ENCODE measurements at places on chromosomes 4 and X.

GRCh38 chrX:2841537-2841936 is 12.8 kb downstream of the GYG2 start:
- no peak overlapping the region for H3K27ac ChIP-seq
- H3K27me3 ChIP-seq: no peaks in the 10 kb centered on the region
- H3K4me1 ChIP-seq: no peaks in the 10 kb centered on the region

GRCh38 chrX:21959362-21960051 is 19.0 kb downstream of the SMS start:
- peaks cover 10% of the 10 kb centered on the region for H3K4me1 ChIP-seq
- DNase-seq: no peak
- H3K27me3 ChIP-seq: no peaks in the 10 kb centered on the region
- no peak overlapping the region for H3K4me3 ChIP-seq
- H3K27ac ChIP-seq: no peak overlapping the region
- peaks cover 13% of the 10 kb centered on the region for H3K36me3 ChIP-seq

DNA sequence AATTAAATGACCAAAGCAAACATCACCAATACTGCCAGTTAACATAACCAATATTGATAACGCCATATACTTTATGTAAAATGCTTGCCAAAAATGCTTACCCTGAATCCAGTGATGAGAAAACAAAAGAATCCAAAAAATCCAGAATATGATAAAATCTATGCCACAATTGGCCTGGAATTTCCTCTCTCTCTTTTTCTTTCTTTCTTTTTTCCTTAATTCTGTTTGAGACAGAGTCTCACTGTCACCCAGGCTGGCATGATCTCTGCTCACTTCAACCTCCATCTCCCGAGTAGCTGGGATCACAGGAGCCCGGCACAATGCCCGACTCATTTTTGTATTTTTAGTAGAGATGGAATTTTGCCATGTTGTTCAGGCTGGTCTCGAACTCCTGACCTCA is 9.8 kb upstream of the SLC7A11 start:
- peaks cover 5% of the 10 kb centered on the region for H3K36me3 ChIP-seq
- no peaks in the 10 kb centered on the region for H3K4me1 ChIP-seq
- H3K4me3 ChIP-seq: no peak overlapping the region
- no peak for DNase-seq

DNA sequence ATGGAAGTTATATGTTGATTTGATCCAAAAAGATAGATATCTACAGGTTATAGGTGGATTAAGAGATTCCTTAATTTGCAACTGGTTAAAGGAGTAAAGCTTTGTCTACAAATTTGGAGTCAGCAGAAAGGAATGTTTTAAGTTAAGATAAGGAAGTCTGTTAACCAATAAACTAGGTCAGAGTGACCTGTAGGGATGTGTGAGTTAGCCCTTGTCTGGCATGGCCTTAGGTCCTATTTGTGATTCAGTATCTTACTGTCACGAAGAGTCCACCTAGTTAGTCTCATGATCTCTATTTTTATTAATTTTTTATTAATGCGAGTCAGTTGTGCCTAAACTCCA is 230.8 kb downstream of the INPP4B start:
- no peaks in the 10 kb centered on the region for H3K4me1 ChIP-seq
- H3K36me3 ChIP-seq: no peaks in the 10 kb centered on the region
- H3K27me3 ChIP-seq: no peaks in the 10 kb centered on the region
- DNase-seq: no peak

DNA sequence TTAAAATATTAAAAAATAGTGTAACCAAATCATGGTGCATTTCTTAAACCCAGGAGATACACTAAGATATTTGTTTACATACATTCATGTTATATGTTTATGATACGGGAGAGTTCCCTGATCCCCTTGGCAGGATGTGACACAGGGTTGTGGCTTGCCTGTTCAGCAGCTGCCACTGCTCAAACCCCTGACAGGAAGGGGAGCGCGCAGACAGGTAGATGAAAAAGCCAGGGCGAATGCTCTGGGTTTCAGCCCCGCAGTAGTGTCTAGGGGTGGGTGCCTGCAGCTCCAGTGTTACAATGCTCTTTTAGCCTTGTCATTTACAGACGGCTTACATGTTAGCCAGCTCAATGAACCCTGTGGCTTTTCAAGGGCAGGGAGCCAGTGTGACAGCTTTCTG is 1343.8 kb upstream of the IGFBP7 start:
- no peaks in the 10 kb centered on the region for H3K27me3 ChIP-seq
- peaks cover 8% of the 10 kb centered on the region for H3K36me3 ChIP-seq
- H3K27ac ChIP-seq: no peak overlapping the region
- no peak overlapping the region for H3K4me3 ChIP-seq

GRCh38 chr4:13378973-13379759 is 105.0 kb downstream of the RAB28 start:
- no peak for DNase-seq
- no peaks in the 10 kb centered on the region for H3K36me3 ChIP-seq
- H3K27me3 ChIP-seq: no peaks in the 10 kb centered on the region
- no peaks in the 10 kb centered on the region for H3K4me1 ChIP-seq
- H3K4me3 ChIP-seq: no peak overlapping the region
- H3K27ac ChIP-seq: no peak overlapping the region

GRCh38 chr4:184617600-184618196 is 31.5 kb downstream of the CASP3 start:
- peaks cover 4% of the 10 kb centered on the region for H3K4me1 ChIP-seq
- no peak overlapping the region for H3K27ac ChIP-seq
- no peaks in the 10 kb centered on the region for H3K27me3 ChIP-seq
- DNase-seq: peak; percentile 71
- H3K36me3 ChIP-seq: peaks cover 35% of the 10 kb centered on the region
- peak overlapping the region; percentile 27 for H3K4me3 ChIP-seq

GRCh38 chr4:79177388-79177787 is 148.5 kb downstream of the NAA11 start:
- H3K4me1 ChIP-seq: no peaks in the 10 kb centered on the region
- H3K4me3 ChIP-seq: no peak overlapping the region
- no peaks in the 10 kb centered on the region for H3K36me3 ChIP-seq
- no peak for DNase-seq
- no peak overlapping the region for H3K27ac ChIP-seq

GRCh38 chrX:78619834-78620233 is 39.3 kb downstream of the RTL3 start:
- no peak for DNase-seq
- no peaks in the 10 kb centered on the region for H3K36me3 ChIP-seq
- no peaks in the 10 kb centered on the region for H3K27me3 ChIP-seq

- DNase-seq: peak; percentile 51
- no peak overlapping the region for H3K27ac ChIP-seq
- H3K36me3 ChIP-seq: no peaks in the 10 kb centered on the region
- no peaks in the 10 kb centered on the region for H3K27me3 ChIP-seq
- peak overlapping the region; percentile 36 for H3K4me3 ChIP-seq
These were observed 418.6 kb downstream of the INPP4B start for GRCh38 chr4:142427456-142427855.

DNA sequence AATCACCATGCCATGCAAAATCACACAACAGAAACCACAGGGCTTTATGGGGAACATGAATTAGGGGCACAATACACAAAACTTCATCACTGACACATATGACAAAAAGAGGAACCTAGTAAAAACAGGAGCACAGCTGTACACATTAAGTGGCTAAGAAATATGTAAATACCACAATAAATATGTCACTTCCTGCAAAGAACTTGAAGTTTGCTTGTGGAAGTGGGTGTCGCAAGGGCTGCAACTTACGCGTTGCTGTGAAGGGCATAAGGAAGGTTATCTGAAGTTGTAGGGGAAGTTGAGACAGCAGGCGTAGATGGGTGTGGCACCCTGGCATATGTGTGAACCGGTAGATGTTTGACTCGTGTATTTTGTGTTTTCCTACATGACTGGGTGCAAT is 42.4 kb downstream of the CLCN4 start:
- no peak overlapping the region for H3K27ac ChIP-seq
- no peak for DNase-seq
- H3K4me3 ChIP-seq: no peak overlapping the region

DNA sequence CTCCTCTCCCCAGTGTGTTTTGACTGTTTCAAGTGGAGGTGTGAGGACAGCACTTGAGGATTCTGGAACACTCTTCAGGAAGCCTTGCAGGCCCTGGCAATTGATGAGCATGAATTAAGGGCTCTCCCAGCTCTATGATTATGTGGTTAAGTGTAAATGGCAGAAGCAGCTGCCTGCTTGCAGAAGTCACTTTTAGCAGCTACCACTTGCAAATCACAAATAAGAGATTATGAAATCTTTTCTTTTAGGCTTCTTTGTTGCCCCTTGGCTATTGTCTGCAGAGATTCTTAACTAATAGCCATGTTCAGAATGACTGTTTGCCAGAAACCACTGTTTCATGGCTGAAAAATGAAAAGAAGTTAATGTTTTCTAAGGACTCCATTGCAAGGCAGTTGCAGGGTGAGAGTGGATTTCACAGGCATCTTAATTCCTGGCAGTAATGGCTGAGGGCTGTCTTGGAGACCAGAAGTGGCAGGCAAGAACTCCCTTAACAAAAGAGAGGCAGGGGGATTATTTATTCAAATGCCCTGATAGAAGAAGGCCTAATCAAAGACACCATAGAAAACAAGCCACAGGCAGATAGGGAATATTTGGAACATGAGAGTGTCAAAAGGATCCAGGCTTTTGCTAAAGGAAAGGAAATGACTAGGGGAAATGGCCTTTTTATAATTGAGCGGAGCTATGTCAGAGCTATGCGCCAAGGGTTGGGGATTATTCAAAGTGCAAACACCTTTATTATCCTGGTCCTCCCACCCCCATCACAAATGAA is 8.3 kb upstream of the HOPX start:
- no peaks in the 10 kb centered on the region for H3K4me1 ChIP-seq
- H3K36me3 ChIP-seq: 0 out of 2 replicates have a peak, but pooled peaks cover 1% of the 10 kb centered on the region
- DNase-seq: no peak
- H3K27me3 ChIP-seq: no peaks in the 10 kb centered on the region
- no peak overlapping the region for H3K4me3 ChIP-seq

DNA sequence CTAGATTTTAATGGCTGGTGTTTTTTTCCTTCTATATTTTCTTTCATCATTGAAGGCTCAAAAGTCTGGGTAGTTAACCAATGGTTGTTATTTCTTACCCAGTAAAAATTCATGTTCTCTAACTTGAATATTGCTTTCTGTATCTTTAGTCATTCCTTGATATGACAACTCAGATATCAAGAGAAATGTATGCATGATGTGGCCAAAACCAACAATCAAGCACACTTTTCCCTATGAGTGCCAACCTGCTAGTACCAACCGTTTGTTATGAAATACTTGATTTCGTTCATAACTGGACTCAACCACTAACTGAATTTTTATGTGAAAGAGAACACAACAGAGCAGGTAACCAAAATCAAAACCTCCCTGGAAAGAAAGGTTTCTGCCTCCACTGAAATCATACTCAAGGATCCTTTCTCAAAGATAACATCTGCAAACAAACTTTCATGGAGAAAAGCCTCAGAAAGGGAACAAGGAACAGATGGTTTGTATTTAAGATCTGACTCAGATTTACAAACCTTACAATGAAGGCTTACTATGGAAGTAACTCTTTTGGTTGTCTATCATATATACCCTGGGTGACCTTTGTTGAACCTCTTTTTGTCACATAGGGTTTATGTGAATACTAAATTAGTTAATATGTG is 8.3 kb upstream of the VEGFC start:
- H3K36me3 ChIP-seq: no peaks in the 10 kb centered on the region
- H3K27ac ChIP-seq: no peak overlapping the region
- no peaks in the 10 kb centered on the region for H3K27me3 ChIP-seq
- no peaks in the 10 kb centered on the region for H3K4me1 ChIP-seq
- no peak for DNase-seq
- no peak overlapping the region for H3K4me3 ChIP-seq

DNA sequence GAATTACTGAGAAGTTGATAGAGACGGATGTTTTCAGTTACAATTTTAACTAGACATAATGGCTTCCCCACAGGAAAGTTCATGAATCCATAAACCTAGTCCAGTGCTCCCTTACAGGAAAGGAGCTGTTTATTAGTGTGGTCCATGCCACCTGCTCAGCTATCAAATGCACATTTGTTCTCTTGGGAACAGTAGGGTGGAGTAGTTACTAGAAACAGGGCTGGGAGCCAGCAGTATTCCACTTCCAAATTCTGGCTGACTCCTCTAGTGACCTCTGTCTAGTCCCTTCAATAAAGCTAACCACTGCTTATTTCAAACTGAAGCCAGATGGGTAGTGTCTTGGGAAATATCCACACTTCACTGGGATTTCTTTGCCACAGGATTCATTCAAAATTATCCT is 88.4 kb upstream of the TLL1 start:
- H3K4me3 ChIP-seq: no peak overlapping the region
- DNase-seq: no peak
- H3K36me3 ChIP-seq: no peaks in the 10 kb centered on the region
- H3K27me3 ChIP-seq: no peaks in the 10 kb centered on the region

DNA sequence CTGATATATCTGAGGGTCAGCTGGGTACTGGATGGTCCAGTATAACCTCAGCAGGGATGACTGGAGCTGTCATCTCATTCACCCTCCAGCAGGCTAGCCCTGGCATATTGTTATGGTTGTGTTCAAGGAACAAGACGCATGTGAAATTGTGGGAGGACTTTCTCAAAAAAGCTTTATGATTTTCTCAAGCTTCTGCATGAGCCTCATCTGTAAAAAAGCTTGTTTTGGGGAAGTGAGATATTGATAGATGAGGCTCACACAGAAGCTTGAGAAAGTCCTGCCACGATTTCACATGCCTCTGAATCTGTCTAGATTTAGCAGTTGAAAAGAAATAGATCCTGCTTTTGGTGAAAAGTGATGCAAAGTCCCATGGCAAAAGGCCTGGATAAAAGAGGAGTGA is 93.4 kb downstream of the SPCS3 start:
- H3K4me1 ChIP-seq: no peaks in the 10 kb centered on the region
- no peak for DNase-seq
- no peaks in the 10 kb centered on the region for H3K27me3 ChIP-seq
- no peak overlapping the region for H3K27ac ChIP-seq

DNA sequence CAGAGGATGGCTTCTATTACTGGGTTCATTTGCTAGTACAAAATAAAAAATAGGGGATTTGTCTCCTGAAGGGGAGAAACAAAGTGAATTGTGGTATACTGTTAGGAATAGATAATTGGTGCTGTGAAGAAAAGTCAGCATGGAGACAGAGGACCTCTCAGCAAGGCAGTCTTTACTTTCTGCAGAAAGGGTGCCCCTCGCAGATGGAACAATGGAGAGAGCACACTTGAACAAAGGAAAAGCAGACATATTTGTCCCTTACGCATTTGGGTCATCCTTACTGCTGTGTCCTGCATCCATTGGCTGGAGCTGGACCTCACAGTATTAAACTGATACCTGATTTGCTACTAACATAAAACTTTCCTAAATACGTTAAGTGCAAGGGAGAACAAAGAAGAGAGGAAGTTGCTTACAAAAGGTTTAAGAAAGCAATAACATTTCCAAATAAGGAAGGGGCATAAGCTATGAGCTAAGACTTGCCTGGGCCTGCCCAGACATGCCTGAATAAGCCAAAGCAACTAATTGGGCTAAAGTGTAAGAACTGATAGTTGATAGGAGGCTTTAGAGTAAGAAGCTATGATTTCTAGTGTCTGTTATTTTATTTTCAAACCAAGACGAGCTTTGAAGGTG is 83.8 kb downstream of the CCKAR start:
- H3K36me3 ChIP-seq: peaks cover 66% of the 10 kb centered on the region
- H3K4me1 ChIP-seq: no peaks in the 10 kb centered on the region
- H3K27me3 ChIP-seq: no peaks in the 10 kb centered on the region

- H3K4me1 ChIP-seq: no peaks in the 10 kb centered on the region
- no peak overlapping the region for H3K4me3 ChIP-seq
- H3K36me3 ChIP-seq: no peaks in the 10 kb centered on the region
- H3K27ac ChIP-seq: no peak overlapping the region
These were observed 97.9 kb upstream of the DDIT4L start for GRCh38 chr4:100288161-100288560.

GRCh38 chr4:8600266-8600665 is 7.7 kb downstream of the CPZ start:
- H3K4me3 ChIP-seq: peak overlapping the region; percentile 31
- no peaks in the 10 kb centered on the region for H3K27me3 ChIP-seq
- H3K27ac ChIP-seq: no peak overlapping the region
- no peak for DNase-seq

All from H9 (cell line).